ENCODE measurements at places on chromosomes 4 and X.

DNA sequence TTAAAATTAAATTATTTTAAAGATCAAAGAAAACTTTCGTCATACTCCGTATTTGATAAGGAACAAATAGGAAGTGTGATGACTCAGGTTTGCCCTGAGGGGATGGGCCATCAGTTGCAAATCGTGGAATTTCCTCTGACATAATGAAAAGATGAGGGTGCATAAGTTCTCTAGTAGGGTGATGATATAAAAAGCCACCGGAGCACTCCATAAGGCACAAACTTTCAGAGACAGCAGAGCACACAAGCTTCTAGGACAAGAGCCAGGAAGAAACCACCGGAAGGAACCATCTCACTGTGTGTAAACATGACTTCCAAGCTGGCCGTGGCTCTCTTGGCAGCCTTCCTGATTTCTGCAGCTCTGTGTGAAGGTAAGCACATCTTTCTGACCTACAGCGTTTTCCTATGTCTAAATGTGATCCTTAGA lies at the start of gene CXCL8:
TSS of gene CXCL8 (plus strand) at position 217 of the 426 bp plus-strand sequence. CDS start at position 307, 90 bp downstream.
- no peak for DNase-seq

GRCh38 chr4:12612876-12613275 lies 871.3 kb downstream of the RAB28 start:
- DNase-seq: no peak

- no peak for DNase-seq
Observed at GRCh38 chr4:17385403-17385802, 126.5 kb downstream of the QDPR start.

DNA sequence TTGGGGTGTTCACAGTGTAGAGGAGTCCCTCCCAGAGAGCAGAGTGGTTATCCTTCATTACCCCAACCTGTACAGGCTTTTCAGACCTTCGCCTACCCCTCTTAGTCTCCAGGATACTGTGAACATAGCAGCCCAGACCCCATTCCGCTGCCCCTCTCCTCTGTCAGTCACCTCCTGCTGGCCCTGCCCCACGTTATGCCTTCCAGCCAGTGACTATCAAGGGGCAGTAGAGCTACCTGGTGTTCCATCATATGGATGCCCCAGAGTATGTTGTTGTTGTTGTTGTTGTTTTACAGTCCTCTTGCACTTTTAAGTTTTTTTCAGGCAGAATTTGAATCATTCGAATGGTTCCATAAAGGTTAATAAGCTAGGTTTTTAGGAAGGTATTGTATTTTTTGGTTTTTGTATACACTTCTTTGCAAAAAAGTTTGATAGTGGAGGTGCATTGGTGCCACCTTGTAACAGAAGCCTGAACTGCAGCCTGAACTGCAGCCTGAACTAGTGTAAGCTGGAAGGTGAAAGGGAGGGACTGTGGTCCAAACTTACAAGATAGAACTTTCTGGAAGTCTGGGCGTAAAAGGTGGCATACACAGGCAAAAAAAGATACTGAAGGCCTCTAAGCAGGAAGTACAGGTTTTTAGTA lies 101.4 kb upstream of the RAB40AL start:
- DNase-seq: peak; percentile 40

- DNase-seq: no peak
Observed at GRCh38 chrX:68598841-68599240, 48.6 kb upstream of the STARD8 start.

GRCh38 chr4:83151651-83152050 lies 37.1 kb upstream of the PLAC8 start:
- DNase-seq: no peak

GRCh38 chr4:174365018-174365587 lies 81.4 kb downstream of the CEP44 start:
- peak; percentile 20 for DNase-seq

DNA sequence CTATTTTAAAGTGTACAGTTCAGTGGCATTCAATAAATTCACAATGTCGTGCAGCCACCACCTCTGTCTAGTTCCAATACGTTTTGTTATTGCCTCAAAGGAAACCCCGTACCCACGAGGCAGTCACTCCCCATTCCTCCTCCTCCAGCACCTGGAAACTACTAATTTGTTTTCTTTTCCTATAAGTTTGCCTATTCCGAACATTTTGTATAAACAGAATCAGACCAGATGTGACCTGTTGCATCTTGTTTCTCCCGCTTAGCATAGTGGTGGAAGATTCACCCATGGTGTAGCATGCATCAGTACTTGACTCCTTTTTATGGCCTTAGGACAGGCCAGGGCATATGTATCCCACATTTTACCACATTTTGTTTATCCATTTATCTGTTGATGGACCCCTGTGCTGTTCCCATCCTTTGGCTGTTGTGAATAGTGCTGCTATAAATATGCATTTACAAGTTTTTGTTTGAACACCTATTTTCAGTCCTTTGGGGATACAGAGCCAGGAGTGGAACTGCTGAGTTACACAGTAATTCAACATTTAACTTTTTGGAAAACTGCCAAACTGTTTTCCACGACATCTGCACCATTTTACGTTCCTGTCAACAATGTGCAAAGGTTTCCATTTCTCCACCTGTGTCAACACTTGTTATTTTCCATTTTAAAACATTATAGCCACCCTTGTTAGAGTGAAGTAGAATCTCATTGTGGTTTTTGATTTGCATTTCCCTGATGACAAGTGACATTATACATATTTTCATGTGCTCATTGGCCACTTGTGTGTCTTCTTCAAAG lies 57.8 kb upstream of the STX18 start:
- no peak for DNase-seq

Data from HEK293T (cell line).